ENCODE measurements at places on chromosomes 12 and 14. TPM values are rescaled to one million over a fixed set of nuclear protein-coding genes. Genes with fewer than 3 reads are reported as not detected.

- DNase-seq = no peak
Measured at GRCh38 chr12:107584563-107584962, 101.0 kb upstream of the PWP1 start.

GRCh38 chr14:75066691-75067090, 2.8 kb upstream of the ZC2HC1C start:
- DNase-seq = no peak

GRCh38 chr12:65787056-65787865, 37.0 kb upstream of the HMGA2 start:
- DNase-seq = no peak

- DNase-seq = no peak
Measured at GRCh38 chr12:66387117-66387516, 84.8 kb downstream of the HELB start.

GRCh38 chr12:26690601-26691000, 142.4 kb downstream of the ITPR2 start:
- DNase-seq = no peak

- DNase-seq = no peak
Measured at GRCh38 chr14:93096691-93097322, 18.9 kb downstream of the ITPK1 start.

DNA sequence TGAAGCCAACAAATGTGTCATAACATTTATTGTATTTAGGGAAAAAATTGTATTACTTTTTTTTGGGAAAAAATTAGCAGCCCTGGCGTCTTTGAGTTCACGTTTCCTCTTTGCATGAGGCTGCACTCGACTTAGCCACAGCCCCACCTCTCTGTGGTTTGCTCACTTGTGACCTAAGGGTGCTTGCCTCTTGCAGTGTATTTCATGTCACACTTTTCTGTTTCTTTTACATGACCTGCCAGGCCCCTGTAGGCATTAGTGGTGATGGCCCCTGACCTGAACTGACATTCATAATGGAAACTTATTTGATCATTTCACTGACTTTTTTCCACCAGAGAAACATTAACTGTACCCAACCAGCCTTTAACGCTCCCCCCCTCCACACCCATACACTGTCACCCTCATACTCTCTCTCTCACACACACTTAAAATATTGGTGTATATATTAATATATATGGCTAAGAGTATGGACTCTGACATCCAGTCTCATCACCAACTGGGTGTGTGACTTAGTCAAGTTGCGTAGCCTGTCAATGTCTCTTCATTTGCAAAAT, 122.9 kb downstream of the PRKCH start:
- no peak for DNase-seq

DNA sequence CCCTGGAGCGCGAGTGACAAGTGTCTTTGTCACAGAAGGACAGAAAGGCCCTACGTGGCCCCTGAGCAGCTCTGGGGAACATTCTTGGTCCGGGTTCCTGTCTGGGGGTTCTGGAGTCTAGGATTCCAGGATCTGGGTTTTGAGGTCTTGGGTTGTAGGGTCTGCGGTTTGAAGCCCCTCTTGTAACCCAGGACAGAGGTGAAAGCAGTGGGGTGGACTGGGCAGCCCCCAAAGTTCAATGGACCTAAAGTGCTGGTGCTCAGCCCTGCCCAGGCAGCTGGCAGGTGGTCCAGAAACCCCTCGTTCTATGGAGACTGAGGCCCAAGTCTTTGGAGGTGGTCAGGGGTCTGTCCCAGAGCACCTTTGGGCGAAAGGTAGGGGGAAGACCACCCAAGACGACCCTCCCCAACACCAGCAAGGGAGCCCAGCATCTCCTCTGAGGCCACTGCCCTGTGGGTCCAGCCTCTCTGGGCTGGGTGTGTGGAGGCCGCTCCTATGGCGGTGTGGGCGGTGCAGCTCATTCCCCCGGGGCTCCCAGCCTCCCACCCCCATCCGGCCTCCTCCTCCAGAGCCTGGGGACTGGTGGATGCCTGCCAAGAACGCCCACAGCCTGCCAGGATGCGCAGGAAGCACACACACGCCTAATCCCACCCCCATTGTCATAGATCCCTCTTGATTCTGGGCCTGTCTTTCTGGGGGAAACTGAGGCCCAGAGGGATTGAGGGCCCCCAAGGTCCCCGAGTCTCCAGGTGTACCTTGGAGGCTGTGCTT, 30.2 kb upstream of the ANKRD9 start:
- DNase-seq = no peak

GRCh38 chr12:45863332-45863731, 127.0 kb downstream of the SCAF11 start:
- DNase-seq = no peak

DNA sequence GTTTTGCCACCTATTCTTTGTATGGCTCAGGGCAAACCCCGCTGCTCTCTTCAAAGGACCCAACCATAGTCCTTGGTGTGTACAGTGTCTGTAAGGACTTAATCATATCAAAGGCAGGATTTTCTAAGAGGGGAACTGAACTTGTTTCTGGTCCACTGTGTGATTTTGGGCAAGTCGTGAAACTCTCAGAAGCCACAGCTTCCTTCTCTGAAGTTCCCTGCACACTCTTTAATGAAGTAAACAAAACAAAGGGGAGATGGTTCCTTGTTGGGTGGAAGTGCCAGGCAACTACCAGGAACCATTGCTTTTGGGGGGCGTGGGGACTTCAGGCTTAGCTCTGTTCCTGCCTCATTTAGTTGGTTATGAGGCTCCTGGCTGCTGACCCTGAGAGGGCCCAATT, 152.4 kb downstream of the VRK1 start:
- no peak for DNase-seq

DNA sequence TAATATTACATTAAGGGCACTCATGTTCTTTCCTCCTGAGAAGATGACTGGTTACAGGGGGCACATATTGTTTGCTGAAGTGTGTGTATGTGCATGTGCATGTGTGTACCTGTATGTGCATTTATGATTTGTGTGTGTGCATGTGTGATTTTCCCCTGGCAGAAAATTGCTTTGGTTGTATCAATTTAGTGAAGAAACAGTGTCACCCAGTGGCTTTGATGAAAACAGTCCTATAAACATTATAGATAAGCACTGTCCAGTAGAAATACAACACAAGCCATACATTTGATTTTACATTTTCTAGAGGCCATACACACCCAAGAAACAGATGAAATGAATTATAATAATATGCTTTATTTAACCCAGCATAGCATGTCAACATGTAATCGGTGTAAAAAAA, 8.6 kb downstream of the PDE3A start:
- peak; percentile 42 for DNase-seq

DNA sequence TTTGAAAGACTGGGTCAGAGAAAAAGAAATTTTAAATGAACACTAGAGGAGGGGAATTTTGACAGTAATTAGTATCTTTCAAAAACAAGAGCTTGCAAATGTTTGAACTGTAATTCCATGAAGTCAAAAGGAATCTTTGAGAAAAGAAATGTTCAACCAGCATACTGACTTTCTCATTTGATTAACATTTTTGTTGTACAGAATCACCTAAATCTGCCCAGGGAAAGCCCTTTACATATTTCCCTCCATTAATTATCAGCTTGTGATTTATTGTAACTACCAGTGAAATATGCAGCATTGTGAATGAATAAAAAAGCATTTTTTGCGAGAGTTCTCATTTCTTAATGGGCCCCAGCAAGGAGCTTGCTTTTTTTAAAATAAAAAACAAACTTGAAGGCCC, 61.2 kb upstream of the CCDC91 start:
- no peak for DNase-seq

DNA sequence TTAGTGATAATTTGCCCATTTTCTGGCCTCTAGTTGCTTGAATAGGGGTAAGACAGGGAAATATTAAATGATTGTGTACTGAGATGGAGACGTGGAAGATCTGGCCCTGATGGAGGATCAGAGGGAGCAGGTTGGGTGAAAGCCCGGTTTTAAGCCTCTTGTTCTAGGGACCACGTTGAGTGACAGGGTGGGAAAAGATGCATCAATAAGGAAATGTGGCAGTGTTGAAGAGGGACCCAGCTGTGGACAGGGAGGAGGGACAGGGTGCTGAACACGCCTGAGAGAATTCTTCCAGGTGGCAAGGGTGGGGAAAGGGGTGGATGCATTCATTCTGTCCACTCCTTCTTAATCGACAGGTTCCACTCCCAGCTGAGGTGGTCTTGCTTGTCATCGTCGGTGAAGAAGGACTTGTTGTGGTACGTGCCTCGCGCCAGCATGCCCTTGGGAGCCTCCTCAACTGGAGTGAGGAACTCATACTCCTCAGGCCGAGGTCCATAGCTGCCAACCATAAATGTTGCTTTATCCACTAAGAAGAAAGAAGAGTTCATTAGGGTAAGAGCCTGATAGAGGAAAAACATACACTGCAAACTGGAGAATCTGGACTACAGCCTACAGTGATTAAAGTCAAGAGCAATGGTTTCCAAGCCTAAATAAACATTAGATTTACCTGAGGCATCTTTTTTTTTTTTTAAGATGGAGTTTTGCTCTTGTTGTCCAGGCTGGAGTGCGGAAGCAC, 4.0 kb upstream of the ERP27 start:
- DNase-seq = no peak

DNA sequence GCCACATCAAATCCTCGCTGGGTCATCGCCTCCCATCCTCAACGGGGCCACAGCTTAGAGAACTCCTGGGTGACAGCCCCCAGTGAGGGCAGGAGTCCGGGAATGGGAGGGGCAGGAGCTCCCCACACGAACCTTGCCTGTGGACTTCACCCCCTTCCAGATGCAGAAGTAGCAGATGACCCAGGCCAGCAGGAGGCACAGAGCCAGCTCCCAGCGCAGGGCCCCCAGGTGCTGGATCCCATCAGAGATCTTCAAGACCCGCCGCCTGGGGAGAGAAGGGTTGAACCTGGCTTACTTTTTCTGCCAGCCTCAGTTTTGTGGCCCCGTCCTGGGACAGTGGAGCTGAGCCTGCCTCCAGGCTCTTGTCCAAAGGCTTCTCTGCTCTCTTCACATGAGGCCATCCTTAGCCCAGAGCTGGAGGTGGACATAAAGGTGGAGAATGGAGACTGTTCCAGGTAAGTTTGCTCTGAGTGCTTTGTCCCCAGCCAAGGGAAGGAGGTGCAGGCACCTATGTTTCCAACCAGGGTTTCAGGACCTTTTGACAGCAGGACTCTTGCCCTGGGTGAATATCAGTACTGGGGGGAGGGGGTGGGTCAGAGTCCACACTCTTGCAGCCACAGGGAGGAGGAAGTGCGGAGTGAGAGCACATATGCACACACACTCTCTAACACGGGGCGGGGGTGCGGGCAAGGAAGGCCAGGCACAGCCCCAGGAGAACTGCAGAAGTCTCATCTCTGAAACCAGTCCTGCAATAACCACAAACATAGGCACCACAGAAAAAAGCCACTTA, 23.3 kb upstream of the SLC6A12 start:
- DNase-seq = no peak

Gene GLT8D2
- total RNA-seq = not detected

Gene HCAR3
- not detected for total RNA-seq

Gene SLCO1B1
- not detected for total RNA-seq
